ENCODE measurements at places on chromosomes 13 and 19. TPM values are rescaled to one million over a fixed set of nuclear protein-coding genes. Genes with fewer than 3 reads are reported as not detected.
A peak's percentile ranks its signal among the peaks of the same experiment; 100 is the strongest.

- no peaks in the 10 kb centered on the region for H3K27me3 ChIP-seq
- no peak for DNase-seq
- H3K4me3 ChIP-seq = no peak overlapping the region
- H3K4me1 ChIP-seq = no peaks in the 10 kb centered on the region
Observed at GRCh38 chr13:65287405-65287804, 1942.7 kb downstream of the PCDH9 start.

The FGF22 gene
- not detected for total RNA-seq

The ZNF709 gene
- total RNA-seq = 2.6 TPM

DNA sequence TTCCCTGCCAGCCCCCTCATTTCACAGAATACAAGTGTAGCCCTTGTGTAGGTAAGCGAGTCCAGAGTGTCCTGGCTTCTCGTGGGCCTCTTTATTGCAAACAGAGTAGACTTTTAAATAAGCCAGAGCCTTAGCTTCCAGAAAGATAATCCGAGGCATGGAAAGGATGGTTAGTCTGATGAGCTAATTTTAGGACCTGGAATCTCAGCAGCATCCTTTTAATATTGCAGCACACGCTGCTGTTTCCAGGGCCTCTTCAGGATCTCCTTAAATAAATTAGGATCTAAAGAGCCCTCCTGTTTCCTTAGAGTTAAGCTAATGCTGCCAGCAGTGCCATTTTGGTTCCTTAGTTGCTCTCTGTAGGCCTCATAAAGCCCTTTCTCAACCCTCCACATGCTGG is 99.2 kb downstream of the RFC3 start:
- H3K27me3 ChIP-seq = no peaks in the 10 kb centered on the region
- no peaks in the 10 kb centered on the region for H3K4me1 ChIP-seq
- H3K36me3 ChIP-seq = no peaks in the 10 kb centered on the region

The PLIN5 gene
- 88.6 TPM for total RNA-seq

The CDC34 gene
- 111 TPM for total RNA-seq

- peaks cover 15% of the 10 kb centered on the region for H3K4me1 ChIP-seq
- H3K36me3 ChIP-seq = peaks cover 3% of the 10 kb centered on the region
- no peak for DNase-seq
- H3K27ac ChIP-seq = peak overlapping the region; percentile 95
- peak overlapping the region; percentile 75 for H3K4me3 ChIP-seq
Observed at GRCh38 chr19:8513036-8513686, 806 bp downstream of the ZNF414 start.

The KANK3 gene
- 12.3 TPM for total RNA-seq

DNA sequence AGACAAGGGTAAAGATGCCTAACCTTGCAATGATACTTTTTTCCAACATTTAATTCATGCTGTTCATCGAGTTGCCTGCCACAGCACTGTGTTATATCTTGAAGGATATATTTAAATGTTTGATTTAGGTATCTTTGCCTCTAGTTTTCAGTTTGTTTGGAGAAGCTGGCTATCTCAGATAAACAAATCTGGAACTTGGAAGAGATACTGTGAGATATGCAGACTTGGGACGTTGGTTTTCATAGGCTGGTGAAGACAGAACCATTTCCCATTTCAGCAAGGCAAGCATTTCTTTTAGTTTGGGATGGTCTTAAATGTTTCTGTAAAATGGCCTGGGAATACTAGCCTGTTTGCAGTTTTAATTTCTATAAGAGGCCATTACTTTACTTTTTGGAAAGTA is 3.3 kb downstream of the RNASEH2B start:
- H3K27me3 ChIP-seq = no peaks in the 10 kb centered on the region
- H3K36me3 ChIP-seq = no peaks in the 10 kb centered on the region
- H3K4me1 ChIP-seq = peaks cover 77% of the 10 kb centered on the region
- H3K27ac ChIP-seq = peak overlapping the region; percentile 2
- H3K4me3 ChIP-seq = no peak overlapping the region
- no peak for DNase-seq

GRCh38 chr19:40754611-40755247 is 3.7 kb downstream of the SNRPA start:
- H3K27me3 ChIP-seq = no peaks in the 10 kb centered on the region
- peaks cover 16% of the 10 kb centered on the region for H3K4me1 ChIP-seq
- no peak for DNase-seq
- no peak overlapping the region for H3K4me3 ChIP-seq
- peaks cover 17% of the 10 kb centered on the region for H3K36me3 ChIP-seq

The IGFLR1 gene
- total RNA-seq = 7.7 TPM

The NDUFA13 gene
- total RNA-seq = 1,113 TPM

The ABCC4 gene
- 4.1 TPM for total RNA-seq

The ZNF836 gene
- 11.0 TPM for total RNA-seq

DNA sequence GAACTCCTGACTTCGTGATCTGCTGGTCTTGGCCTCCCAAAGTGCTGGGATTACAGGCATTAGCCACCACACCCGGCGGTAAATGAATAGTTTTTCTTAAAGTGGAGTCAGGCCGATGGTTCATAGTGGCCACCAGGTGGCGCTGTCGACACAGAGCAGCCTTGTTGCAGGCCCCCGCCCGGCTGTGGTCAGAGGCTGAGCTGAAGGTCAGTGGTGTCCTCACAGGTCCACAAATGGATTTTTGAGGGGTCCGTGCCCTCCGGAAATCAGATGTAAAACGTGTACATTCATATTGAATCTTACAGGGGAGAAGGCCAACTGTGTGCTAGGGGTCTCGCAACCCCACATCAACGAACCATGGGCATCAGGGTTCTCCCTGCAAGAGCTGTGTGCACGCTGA is 13.4 kb upstream of the WDR18 start:
- no peak overlapping the region for H3K4me3 ChIP-seq
- no peak for DNase-seq
- peaks cover 42% of the 10 kb centered on the region for H3K36me3 ChIP-seq
- no peaks in the 10 kb centered on the region for H3K27me3 ChIP-seq
- H3K27ac ChIP-seq = no peak overlapping the region

- H3K27ac ChIP-seq = no peak overlapping the region
- no peaks in the 10 kb centered on the region for H3K4me1 ChIP-seq
- DNase-seq = no peak
- no peaks in the 10 kb centered on the region for H3K27me3 ChIP-seq
- H3K4me3 ChIP-seq = no peak overlapping the region
- peaks cover 34% of the 10 kb centered on the region for H3K36me3 ChIP-seq
Observed at GRCh38 chr13:45362939-45363338, 22.0 kb upstream of the TPT1 start.

DNA sequence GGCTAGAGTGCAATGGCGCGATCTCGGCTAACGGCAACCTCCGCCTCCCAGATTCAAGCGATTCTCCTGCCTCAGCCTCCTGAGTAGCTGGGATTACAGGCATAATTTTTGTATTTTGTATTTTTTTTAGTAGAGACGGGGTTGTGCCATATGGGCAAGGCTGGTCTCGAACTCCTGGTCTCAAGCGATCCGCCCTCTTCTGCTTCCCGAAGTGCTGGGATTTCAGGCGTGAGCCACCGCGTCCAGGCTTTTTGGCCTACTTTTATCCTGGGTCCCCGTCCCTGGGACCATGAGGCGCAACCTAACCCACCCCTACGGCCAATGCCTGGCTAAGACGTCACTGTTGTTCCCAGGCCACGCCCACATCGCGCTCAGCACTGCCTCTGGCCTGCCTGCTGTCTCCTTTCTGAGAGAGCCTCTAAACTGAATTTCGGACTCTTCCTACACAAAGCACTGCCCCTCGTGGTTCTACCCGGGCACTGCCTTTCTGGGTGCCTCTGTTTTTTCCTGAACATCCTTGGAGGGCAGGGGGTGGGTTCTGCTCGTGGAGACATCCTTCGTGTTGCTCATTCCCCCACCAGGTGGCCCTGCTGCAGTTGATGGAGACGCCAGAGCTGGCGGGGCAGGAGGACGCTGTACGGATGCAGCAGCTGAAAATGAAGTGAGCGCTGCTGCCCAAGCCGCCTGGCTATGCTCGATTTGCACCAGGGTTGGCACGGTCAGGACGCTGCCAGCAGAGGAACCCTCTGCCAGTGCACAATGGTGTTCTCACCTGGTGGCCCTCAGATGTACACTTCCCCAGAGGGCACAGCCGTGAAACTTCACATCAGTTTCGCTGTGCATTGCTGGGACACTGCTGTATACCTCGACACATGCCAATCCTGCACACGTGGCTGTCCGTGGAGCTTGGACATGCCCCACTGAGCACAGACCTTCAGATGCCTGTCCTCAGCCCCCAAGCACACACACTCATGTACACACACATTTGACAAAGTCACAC is 2.0 kb downstream of the REX1BD start:
- H3K36me3 ChIP-seq = peaks cover 11% of the 10 kb centered on the region
- no peak overlapping the region for H3K4me3 ChIP-seq
- H3K27ac ChIP-seq = no peak overlapping the region

DNA sequence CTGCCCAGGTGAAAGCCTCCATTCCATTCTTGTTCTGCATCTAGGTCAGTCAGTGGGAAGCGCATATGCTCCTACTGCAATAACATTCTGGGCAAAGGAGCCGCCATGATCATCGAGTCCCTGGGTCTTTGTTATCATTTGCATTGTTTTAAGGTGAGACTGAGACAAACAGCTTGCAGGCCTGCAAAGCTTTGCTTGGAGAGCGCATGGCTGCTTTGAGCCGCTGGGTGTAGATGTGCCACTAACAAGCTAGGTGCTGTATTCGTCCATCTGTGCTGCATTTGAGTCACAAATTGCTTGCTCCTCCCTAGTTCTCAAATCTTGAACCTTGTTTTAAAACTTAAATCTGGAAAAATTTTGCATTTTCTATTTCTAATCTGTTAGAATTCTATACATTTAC is 219.1 kb downstream of the LMO7 start:
- no peaks in the 10 kb centered on the region for H3K27me3 ChIP-seq
- no peak overlapping the region for H3K27ac ChIP-seq
- no peak overlapping the region for H3K4me3 ChIP-seq
- DNase-seq = no peak

- no peaks in the 10 kb centered on the region for H3K36me3 ChIP-seq
- H3K4me1 ChIP-seq = no peaks in the 10 kb centered on the region
- H3K27ac ChIP-seq = no peak overlapping the region
- no peaks in the 10 kb centered on the region for H3K27me3 ChIP-seq
- no peak overlapping the region for H3K4me3 ChIP-seq
Observed at GRCh38 chr13:74485757-74486156, 351.6 kb upstream of the KLF12 start.

DNA sequence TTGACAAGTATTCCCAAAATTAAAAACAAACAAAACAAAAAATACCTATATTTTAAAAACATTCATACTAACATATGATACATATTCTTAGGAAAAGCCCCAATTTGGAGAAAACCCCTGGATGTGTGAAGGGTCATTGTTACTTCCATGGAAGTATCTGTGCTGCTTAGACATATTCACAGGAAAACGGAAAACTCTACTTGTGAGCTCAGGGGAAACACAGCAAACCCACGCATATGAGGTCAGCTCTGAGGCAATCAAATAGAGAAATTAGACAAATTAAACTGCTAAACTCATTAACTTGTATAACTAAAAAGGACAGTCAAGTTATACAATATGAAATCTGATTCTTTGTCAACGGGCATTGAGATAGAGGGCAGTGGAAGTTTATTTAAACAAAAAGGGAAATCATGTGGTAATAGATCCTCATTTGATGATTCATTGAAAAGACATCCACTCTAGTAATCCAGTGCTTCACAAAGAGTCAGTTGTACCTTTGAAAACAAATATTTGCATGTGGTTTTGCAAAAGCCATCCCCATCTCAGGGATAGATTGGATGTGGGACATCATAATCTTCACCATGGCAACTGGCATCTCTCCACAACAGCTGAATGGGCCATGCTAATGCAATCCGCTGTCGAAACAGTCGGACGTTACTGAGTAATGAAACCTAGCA is 423.4 kb downstream of the ITGBL1 start:
- no peaks in the 10 kb centered on the region for H3K4me1 ChIP-seq
- no peak overlapping the region for H3K27ac ChIP-seq
- H3K27me3 ChIP-seq = no peaks in the 10 kb centered on the region
- no peak for DNase-seq
- H3K4me3 ChIP-seq = no peak overlapping the region
- H3K36me3 ChIP-seq = no peaks in the 10 kb centered on the region

GRCh38 chr19:13861714-13862531 is 15.0 kb upstream of the NANOS3 start:
- DNase-seq = peak; percentile 95
- peak overlapping the region; percentile 96 for H3K27ac ChIP-seq
- no peaks in the 10 kb centered on the region for H3K36me3 ChIP-seq
- peaks cover 30% of the 10 kb centered on the region for H3K4me1 ChIP-seq
- no peaks in the 10 kb centered on the region for H3K27me3 ChIP-seq
- H3K4me3 ChIP-seq = peak overlapping the region; percentile 64

- no peaks in the 10 kb centered on the region for H3K36me3 ChIP-seq
- H3K4me1 ChIP-seq = peaks cover 65% of the 10 kb centered on the region
- H3K27ac ChIP-seq = no peak overlapping the region
- no peaks in the 10 kb centered on the region for H3K27me3 ChIP-seq
Observed at GRCh38 chr13:21011378-21011777, 50.0 kb downstream of the LATS2 start.

The DAND5 gene
- 5.2 TPM for total RNA-seq

The PSG1 gene
- not detected for total RNA-seq

The TEX26 gene
- total RNA-seq = not detected

DNA sequence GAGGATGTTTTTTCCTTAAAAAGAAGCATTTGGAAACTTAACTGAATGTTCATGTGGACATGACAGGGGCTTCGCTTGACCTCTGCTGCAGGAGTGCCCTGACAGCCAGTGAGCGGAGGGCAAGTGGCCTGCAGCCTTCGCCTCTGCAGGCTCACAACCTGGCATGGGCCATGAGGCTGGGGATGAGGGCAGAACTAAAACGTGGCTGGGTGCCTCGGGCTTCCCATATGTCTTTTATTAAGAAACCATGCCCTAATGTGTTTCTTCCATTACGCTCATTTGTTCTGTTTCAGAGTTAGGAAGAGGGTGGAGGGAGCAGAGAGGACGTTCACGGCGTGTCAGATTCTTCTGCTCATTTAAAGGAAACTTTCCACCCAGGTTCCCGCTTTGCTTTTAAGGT is 2.9 kb downstream of the ARHGEF7 start:
- H3K27me3 ChIP-seq = peaks cover 16% of the 10 kb centered on the region
- H3K4me1 ChIP-seq = no peaks in the 10 kb centered on the region

The XPO4 gene
- total RNA-seq = 53.7 TPM

DNA sequence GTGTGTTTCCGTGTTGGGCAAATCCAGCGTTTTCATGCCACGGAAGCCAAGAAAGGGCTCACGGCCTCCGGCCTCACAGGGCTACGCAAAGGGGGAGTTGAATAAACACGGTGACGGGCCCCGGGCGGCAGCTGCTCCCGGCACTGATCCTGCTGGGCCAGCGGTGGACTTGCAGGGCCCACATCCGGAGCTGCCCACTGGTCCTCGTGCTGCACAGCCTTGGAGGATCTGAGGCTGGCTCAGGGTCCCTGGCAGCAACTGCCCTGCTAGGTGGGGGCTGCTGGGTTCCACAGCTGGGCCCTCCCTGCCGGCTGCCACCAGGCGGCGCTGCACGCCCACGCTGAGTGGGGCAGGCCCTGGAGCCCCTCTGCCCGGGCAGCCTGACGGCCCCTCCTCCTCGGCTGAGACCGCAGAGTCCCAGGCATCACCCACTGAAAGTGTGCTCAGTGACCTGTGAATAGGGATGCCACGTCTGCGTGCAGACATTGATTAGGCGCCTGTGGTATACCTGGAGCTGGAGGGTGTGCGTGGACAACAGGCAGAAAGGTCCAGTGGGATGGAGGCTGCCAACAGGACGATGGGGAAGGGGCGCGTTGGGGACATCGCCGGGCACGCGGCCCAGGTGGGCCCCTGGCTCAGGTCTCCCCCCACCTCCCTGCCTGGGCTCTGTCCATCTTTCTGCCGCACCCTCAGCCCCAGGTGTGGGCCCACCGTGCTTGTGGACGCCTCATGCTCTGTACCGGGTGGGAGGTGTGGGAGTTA is 5.3 kb upstream of the HCN2 start:
- peaks cover 5% of the 10 kb centered on the region for H3K27me3 ChIP-seq
- no peaks in the 10 kb centered on the region for H3K4me1 ChIP-seq
- DNase-seq = no peak
- no peak overlapping the region for H3K4me3 ChIP-seq
